Neural crest cell (in vitro differentiated cells): ENCODE measurements at places on chromosomes 12 and 14. TPM values are rescaled to one million over a fixed set of nuclear protein-coding genes. Genes with fewer than 3 reads are reported as not detected.

DNA sequence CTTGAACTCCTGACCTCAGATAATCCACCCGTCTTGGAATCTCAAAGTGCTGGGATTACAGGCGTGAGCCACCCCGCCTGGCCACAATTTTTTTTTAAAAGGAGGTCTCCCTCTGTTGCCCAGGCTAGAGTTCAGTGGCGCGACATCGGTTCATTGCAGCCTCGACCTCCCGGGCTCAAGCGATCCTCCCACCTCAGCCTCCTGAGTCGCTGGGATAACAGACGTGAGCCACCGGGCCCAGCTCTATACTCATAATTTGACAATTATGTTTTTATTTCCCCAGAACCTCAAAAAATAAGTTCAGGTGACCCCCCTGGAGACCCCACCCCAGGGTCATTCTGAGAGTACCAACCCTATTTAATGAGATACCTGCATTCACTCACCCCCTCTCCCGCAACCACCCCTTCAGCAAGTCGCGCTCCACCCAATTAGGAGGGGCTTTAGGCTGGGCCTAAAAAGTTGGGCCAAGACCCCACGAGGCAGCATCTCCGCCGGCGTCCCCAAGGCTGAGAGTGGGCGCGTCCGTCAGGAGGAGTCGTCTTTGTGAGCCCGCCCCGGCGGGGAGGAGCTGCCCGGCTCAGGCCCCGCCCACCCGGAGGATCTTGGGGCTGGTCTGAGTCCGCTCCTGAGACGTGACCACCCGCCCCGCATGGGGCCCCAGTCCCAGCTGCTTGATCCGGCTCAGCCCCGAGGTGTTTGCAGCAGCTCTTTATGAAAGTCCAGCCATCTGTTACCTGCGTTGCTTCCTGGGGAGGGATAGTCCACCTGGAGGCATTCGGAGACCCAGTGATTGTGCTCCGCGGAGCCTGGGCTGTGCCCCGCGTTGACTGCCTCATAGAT lies at the start of gene ANKRD33:
Gene ANKRD33 (plus strand): TSS at position 628 of the 840 bp plus-strand sequence. CDS start 84 bp downstream, at position 712.
- H3K36me3 ChIP-seq = no peaks in the 10 kb centered on the region
- H3K27ac ChIP-seq = no peak within 1 kb of the TSS
- H3K27me3 ChIP-seq = peaks cover 4% of the 10 kb centered on the region
- peak; percentile 66 for DNase-seq
- H3K4me3 ChIP-seq = peak within 1 kb of the TSS; percentile 59
- H3K4me1 ChIP-seq = peaks cover 14% of the 10 kb centered on the region

The SLC38A4 gene
- total RNA-seq = 0.16 TPM in 1 of 2 replicates, not detected in the other

DNA sequence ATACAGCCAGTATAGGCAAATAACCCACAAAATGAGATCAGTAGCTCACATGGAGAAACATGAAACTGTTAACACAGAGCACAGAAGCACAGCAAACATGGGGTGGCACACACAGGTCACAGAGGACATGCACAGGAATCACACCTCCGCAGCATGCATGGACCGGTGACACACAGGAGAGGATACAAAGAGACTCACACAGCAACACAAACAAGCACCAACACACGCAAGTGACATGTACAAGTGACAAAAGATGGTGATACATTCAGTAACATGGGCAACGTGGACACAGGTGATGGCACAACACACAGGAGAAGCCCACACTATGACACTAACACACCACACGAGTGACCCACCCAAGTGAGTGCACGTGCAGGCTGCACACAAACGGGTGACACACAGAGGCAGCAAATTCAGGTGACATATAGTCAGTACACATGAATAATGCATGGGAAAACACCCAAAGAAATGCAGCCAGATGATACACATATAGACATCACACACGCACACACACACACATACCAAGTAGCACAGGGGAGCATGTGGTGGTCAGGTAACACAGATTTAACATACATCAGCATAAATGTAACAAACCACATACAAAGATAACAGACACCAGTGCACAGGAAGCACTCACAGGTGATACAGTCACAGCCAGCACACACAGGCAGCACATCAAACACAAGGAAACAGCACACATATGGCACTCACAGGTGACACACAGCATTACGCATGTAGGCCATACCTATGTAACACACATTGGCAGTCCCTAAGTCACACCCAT lies 216.0 kb upstream of the SFSWAP start:
- no peak for DNase-seq
- H3K4me1 ChIP-seq = no peaks in the 10 kb centered on the region
- H3K27me3 ChIP-seq = no peaks in the 10 kb centered on the region
- no peaks in the 10 kb centered on the region for H3K36me3 ChIP-seq
- no peak overlapping the region for H3K27ac ChIP-seq

The LAG3 gene
- total RNA-seq = 4.7 and 4.9 TPM in 2 replicates

The SLCO1A2 gene
- total RNA-seq = 5.4 and 5.6 TPM in 2 replicates

The CHGA gene
- 3.0 and 4.3 TPM in 2 replicates for total RNA-seq

- no peaks in the 10 kb centered on the region for H3K36me3 ChIP-seq
- H3K4me1 ChIP-seq = no peaks in the 10 kb centered on the region
- H3K27me3 ChIP-seq = no peaks in the 10 kb centered on the region
- DNase-seq = no peak
- H3K27ac ChIP-seq = no peak overlapping the region
These were observed 96.2 kb upstream of the BMP4 start for GRCh38 chr14:54052696-54053385.

DNA sequence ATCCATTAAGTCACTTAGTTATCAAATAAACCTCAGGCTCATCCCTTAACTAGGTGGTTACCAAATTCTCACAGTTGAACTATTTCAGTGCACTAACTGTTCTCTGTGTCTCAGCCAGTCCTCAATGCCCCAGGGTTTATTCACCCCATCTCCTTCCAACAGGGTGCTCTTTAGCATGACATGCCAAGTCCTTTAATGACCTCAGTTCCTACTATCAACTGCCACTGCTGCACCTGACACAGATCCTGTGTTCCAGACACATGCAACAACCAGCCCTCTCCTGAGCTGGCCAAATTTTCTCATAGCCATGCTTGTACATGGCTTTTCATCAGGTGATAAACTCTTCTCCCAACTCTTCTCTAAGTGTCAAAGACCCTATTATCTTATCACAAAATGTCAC lies 80.0 kb downstream of the ATXN2 start:
- H3K4me3 ChIP-seq = no peak overlapping the region
- H3K27ac ChIP-seq = no peak overlapping the region
- H3K36me3 ChIP-seq = no peaks in the 10 kb centered on the region
- H3K27me3 ChIP-seq = no peaks in the 10 kb centered on the region
- no peak for DNase-seq
- no peaks in the 10 kb centered on the region for H3K4me1 ChIP-seq

- peaks cover 20% of the 10 kb centered on the region for H3K4me1 ChIP-seq
- no peaks in the 10 kb centered on the region for H3K27me3 ChIP-seq
- H3K36me3 ChIP-seq = no peaks in the 10 kb centered on the region
- DNase-seq = no peak
- no peak overlapping the region for H3K4me3 ChIP-seq
- no peak overlapping the region for H3K27ac ChIP-seq
These were observed 3.6 kb downstream of the AKAP6 start for GRCh38 chr14:32332415-32333316.

- peak overlapping the region; percentile 70 for H3K4me3 ChIP-seq
- no peaks in the 10 kb centered on the region for H3K36me3 ChIP-seq
- no peak for DNase-seq
These were observed 2.6 kb downstream of the TRMT61A start for GRCh38 chr14:103531421-103532215.

DNA sequence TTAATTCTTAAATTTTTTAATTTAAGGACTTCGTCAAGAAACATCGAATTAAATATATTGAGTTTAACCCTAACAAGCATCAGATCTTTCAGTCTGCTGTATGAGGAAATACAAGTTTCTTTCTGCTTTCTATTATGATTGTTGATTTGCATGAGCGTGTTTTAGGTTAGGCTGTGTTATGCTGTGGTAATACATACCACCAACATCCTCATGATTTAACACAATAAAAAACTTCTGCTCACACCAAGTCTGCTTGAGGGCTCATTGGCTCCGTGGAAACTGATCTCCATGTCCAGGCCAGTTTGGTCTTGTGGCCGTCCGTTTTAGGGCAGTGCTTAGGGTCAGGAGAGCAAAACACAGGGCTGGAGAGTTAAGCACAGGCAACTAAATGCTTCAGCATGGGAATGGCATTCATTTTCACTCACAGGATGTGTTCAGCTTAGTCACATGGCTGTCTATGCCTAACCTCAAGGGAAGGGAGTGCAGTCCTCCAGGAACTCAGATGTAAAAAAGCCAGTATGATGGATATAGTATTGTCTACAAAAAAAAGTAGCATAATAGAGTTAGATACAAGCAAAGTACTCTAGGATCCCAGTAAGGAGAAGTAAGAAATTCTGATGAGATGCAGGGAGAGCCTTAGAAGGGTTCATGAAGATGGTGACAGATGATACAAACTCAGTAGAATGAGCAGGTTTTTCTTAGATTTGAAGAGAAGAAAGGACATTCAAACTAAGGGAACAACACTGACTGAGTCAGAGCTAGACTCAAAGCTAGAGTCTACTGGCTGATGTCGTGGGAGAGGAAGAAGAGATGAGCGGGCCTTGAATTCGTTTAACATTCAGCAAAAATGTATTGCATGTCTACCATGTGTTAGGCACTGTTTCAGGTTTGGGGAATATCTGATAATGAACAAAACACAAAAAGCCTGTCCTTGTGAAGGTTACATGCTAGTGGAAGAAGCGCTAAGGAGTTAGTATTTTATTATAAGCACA lies 16.3 kb downstream of the MARK3 start:
- H3K4me3 ChIP-seq = no peak overlapping the region
- no peaks in the 10 kb centered on the region for H3K36me3 ChIP-seq
- H3K27me3 ChIP-seq = no peaks in the 10 kb centered on the region

DNA sequence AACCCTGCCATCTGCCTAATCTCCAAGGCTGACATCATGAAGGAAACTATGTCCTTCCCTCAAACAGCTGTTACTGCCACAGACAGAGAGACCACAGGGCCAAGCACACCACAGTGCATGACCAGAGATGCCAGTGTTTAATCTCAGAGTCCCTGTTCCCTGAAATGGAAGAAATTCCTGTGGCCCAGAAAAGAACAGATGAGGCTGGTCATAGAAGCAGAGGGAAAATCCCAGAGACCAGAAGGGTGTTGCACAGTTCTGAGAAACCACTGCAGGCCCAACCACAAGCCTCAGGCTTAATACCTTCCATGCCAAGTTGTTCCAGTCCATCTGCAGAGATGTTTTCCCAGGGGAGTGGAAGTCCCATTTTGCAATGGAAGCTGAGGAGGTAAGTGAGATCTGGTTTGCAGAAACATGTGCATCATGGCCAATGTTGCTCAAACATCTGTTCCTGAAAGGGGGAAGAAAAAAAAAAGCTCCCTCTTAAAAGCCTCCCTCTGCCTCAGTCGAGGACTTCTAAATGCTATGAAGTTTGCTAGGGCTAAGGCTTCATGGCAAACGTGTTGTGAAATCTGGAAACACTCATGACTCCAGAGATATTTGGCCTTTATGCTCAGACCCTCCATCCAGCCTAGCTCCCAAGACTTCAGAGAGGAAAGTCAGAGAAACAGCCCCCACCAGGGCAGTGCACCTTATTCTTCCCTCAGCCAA lies 98.6 kb downstream of the SCARB1 start:
- no peak for DNase-seq
- no peak overlapping the region for H3K27ac ChIP-seq
- peaks cover 33% of the 10 kb centered on the region for H3K4me1 ChIP-seq
- peaks cover 12% of the 10 kb centered on the region for H3K27me3 ChIP-seq
- peaks cover 7% of the 10 kb centered on the region for H3K36me3 ChIP-seq

DNA sequence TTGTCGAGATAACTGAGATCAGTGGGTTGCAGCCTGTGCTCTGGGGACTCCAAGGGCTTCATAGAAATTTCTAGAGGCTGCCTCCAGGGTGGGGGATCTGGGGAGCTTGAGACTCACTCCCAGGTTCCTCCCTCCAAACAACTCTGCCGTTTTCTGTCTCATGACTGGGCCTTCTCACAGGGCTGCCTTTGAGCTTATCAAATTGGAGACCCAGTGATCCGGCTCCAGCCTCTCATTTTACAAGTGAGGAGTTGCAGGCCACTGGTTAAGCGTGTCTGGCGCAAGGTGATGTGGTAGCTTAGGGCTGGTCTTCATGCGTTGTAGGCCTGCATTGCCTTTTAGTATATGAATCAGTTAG lies 85.8 kb downstream of the SLC25A47 start:
- no peaks in the 10 kb centered on the region for H3K36me3 ChIP-seq
- no peak overlapping the region for H3K4me3 ChIP-seq
- DNase-seq = no peak
- H3K27ac ChIP-seq = no peak overlapping the region
- H3K4me1 ChIP-seq = peaks cover 32% of the 10 kb centered on the region
